ENCODE measurements at places on chromosomes 12 and 14.

- no peak for DNase-seq
These were observed 25.3 kb downstream of the IGF1 start for GRCh38 chr12:102454808-102455760.

- DNase-seq: no peak
These were observed 24.7 kb downstream of the RTRAF start for GRCh38 chr14:52013984-52014600.

DNA sequence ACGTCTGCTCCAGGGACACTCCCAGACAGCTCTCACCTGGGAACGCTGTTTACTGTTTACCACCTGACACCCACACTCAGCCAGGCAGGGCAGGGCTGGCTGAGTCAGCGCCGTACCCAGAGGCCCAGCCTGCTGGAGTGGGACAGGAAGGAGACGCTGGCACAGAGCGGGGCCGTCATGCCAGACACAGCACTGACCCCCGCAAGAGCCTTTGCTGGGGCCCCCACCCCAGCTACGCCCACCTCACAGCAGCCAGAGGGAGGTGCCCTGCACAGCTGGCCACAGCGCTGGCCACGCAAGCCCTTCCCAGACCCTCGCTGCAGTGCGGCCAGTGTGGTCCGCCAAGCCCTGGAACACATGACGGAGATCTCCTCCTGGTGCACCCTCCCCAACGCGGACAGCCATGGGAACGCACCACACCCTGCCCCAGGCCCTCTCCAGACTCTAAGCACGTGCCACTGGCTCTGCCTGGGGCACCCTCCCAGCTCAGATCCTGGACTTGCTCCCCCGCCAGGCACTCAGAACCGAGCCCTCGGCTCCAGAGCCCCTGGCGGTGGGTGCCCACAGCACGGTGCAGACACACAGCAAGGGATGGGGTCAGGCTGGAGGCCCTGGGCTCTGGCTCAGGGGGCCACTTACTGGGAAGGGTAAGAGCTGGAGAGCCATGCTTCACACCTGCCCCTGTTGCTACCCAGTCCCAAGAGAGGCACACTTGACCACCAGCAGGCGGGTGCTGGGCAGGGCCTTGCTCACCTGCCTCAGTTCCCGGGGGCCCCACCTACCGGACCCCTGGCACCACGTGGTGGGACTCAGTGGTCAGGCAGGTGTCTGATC, 5.7 kb downstream of the AHNAK2 start:
- peak; percentile 54 for DNase-seq

- no peak for DNase-seq
These were observed 30.9 kb downstream of the CCNK start for GRCh38 chr14:99512110-99512449.

DNA sequence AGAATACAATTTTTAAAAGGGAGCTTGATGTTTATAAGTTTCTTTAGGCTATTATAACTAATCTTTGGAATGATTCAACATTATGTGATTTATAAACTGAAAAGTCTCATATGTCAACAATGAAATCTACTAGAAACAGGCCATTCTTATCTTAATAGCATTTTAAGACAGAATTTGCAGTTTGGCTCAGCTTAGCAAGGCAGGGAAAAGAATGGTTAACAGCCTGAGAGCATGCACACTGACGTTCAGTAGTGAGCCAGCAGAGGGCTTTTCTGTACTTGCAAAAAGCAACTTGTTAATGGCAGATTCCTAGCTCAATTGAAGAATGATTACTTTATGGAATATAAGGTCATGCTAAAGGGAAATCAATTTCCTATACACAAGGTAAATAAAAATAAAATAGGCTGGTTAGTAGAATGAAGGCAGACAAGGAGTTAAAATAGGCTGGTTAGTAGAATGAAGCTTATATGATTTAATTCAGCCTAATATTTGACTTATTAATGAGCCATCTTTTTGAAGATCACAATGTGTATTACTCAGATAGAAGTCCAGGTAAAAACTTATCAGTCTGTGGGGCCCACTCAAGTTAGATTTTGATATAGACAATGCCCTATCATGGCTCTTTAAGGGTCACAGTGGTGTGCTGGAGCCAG, 95.9 kb downstream of the OTOGL start:
- peak; percentile 66 for DNase-seq

- no peak for DNase-seq
These were observed at the start of gene RASSF8 for GRCh38 chr12:25958428-25959070. Gene RASSF8, plus strand, starts transcription at chr12:25958682. Its CDS starts 96,662 bp downstream, at chr12:26055344.

DNA sequence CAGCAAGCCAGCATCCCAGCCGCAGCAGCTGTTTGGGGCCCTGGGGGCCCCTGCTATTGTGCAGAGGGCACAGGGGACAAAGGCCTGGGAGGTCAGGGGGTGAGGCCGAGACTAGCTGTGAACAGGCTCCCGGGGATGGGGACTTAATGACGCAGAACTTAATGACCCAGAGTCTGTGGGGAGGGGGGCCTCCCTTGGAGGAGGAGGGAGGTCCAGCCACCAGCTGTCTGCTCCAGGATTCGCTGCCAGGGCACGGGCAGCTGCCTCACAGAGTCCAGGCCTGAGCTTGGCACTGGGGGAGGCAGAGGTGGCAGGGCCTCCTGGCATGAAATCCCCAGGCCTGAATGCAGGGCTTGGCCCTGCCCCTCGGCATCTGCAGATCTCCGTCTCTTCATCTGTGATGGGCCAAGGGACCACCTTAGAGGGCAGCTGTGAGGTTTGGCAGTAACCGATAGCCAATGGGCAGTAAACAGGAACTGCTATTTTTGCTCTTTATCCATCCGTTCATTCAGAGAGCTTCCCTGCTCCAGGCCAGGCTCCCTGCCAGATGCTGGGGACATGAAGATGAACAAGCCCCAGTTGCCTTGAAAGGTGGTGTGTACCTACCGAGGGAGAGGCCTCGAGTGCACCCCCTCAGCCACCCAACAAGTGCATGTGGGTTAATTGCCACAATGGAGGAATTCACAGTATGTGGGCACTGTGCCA, 6.7 kb downstream of the FAM222A start:
- DNase-seq: peak; percentile 47

DNA sequence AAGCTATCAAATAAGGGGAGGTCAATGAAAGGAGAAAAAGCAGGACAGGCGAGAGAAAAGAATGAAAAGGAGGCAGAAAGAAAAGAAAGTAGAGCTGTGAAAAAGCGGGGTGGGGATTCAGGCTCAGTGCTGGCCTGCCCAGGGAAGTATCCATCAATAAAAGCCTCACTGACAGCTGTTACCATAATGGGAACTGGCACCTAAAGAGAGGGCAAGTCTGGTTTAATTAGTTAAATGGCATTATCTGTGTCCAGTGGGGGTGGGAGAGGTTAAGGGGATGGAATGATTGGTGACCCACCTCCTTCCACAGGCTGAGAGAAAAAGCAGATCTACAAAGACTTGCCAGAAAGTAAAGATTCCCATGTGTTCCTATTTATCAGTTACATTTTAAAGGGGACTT, 7.4 kb downstream of the SALL2 start:
- no peak for DNase-seq

DNA sequence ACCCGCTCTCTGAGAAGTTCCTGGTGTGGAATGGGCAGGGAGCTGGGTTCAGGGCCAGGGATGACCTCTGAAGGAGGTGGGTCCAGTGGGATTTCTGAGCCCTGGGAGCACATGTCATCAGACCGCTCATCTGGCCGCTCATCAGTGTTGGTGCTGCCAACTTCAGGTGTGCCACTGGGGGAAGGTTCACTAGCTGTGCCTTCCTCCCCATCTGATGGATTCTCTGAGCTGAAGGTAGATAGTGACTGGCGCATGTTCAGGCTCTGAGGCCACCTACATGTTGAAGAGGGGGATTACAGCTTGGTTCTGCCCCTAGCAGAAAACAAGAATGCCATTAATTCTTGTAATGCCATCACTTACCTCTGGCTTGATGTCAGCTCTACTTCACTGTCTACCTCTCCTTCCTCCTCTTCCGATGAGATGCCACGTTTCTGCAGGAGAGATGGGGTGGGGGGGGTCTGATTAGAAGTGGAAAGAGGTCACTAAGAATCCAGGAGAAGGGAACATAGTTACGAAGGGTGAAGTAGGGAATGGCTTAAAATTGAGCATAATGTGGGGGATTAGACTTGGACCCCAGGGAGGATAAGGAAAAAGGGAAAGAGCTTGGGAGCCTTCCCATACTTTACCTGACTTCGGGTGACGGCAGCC, 17.2 kb downstream of the MAP3K12 start:
- no peak for DNase-seq

DNA sequence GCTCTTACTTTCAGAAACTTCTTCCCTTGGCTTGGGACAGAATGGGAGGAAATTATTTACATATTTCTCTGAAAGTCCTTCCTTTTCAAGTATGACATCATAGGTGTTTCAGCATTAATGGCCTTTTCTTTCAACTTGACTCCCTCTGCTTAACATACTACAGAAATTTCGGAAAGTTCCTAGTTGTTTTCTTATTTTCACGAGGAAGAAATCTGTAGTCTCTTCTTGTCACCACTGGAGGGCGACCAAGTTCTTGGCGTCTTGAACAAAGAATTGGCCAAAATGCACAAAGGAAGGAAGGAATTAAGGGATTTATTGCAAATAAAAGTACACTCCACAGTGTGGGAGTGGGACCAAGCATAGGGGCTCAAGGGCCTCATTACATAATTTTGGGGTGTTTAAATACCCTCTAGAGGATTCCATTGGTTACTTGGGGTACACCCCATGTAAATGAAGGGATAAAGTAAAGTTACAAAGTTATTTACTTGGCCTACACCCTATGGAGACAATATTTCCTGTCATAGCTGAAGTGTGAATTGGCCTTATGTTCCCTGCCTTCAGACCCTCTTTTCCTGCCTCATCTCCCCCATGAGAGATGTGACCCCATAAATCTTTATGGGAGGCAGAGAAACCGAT, 70.4 kb downstream of the RPL10L start:
- DNase-seq: peak; percentile 20

GRCh38 chr14:44763356-44763755, 198.4 kb downstream of the KLHL28 start:
- no peak for DNase-seq

GRCh38 chr12:109307051-109307450, 2.0 kb downstream of the FOXN4 start:
- DNase-seq: peak; percentile 31

- no peak for DNase-seq
These were observed 268.5 kb upstream of the USP15 start for GRCh38 chr12:61991661-61992060.

- no peak for DNase-seq
These were observed 4.0 kb downstream of the STON2 start for GRCh38 chr14:81396113-81396512.

DNA sequence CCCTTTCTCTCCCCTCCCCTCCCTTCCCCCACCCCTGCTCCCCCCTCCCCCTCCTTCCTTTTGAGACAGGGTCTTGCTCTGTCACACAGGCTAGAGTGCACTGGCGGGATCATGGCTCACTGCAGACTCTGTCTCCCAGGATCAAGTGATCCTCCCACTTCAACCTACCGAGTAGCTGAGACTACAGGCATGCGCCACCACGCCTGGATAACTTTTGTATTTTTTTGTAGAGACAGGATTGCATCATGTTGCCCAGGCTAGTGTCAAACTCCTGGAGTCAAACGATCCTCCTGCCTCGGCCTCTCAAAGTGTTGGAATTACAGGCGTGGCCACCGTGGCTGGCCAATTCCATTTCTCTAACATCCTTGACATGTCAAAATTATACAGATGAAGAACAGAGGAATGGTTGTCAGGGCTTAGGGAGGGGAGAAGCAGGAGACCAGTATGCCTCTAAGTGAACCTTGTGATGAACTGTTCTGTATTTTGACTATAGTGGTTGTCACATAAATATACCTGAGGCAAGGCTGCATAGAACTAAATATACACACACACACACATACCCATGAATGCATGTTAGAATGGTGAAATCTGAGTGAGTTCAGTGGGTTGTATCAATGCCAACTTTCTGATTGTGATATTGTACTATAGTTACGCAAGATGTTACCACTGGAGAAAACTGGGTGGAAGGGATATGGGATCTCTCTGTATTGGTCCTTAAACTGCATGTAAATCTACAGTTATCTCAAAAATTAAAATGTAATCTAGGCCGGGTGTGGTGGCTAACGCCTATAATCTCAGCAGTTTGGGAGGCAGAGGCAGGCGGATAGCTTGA, 3.6 kb upstream of the CFAP73 start:
- no peak for DNase-seq

DNA sequence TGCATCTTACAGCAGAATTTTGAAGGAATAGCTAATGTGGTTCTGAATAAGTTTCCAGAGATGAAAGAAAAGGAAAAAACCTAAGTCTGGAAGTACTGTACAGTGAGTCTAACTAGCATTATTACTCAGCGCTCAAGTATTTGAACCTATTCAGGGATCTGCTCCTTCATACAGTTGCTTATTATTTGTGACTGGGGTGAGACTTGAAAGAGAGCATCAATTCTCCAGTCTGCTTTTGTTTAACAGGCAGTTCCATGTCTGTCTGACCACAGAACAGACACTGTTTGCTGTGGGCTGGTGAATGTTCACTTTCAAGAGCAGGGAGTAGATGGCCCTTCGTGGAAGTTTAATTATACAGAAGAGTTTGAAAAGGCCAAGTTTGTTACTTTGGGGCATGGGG, 9.3 kb downstream of the ETV6 start:
- DNase-seq: no peak

GRCh38 chr12:26573225-26573909, 259.6 kb downstream of the ITPR2 start:
- no peak for DNase-seq

GRCh38 chr14:85187521-85187920, 342.4 kb upstream of the FLRT2 start:
- DNase-seq: no peak

- DNase-seq: peak; percentile 36
These were observed 4.6 kb downstream of the MTRFR start for GRCh38 chr12:123237646-123238329.

- DNase-seq: no peak
These were observed 6.0 kb upstream of the ITPR2 start for GRCh38 chr12:26838888-26839416.

DNA sequence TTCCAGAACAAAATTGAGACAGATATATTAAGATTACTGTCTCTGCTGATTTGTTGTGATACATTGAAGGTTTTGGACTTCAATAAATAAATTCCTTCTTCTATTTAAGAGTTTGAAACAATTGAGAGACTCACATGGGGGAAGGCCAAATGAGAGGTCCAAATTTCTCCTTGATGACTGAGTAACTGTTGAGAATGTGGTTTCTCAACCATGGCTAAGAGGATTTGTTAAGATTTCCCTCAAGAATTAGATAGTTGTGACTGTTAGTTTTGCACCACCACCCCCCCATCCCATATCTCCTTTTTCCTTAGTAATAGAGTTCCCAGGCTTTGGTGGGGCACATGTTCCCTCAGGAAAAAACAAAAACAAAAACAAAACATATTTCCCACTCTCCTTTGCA, 47.7 kb upstream of the IGF1 start:
- DNase-seq: no peak
